Urinary bladder (tissue), 4 donors: ENCODE measurements at places on chromosomes 12 and 14. TPM values are rescaled to one million over a fixed set of nuclear protein-coding genes. Genes with fewer than 3 reads are reported as not detected.

Gene CD4
- total RNA-seq = 11.5 TPM

Gene MMP19
- total RNA-seq = 4.3 TPM

Gene FIGNL2
- 0.53 TPM for total RNA-seq

Gene KLHL33
- total RNA-seq = 0.69 TPM

Gene CMA1
- total RNA-seq = 3.2 TPM

Gene RD3L
- total RNA-seq = not detected

Gene SENP1
- 38.2 TPM for total RNA-seq

Gene WNT5B
- total RNA-seq = 9.8 TPM

Gene TPH2
- not detected for total RNA-seq

Gene CLEC6A
- not detected for total RNA-seq

Gene MANSC4
- total RNA-seq = not detected
